ENCODE measurements at places on chromosomes 6 and 20. TPM values are rescaled to one million over a fixed set of nuclear protein-coding genes. Genes with fewer than 3 reads are reported as not detected.

The TMEM200A gene
- 3.5 TPM for total RNA-seq

The GHRH gene
- total RNA-seq: not detected

The SNPH gene
- 11.2 TPM for total RNA-seq

The ZNF165 gene
- total RNA-seq: 3.5 TPM

The GPLD1 gene
- not detected for total RNA-seq

The ADTRP gene
- total RNA-seq: 74.0 TPM

The EPB41L1 gene
- total RNA-seq: 29.7 TPM

The TSPO2 gene
- total RNA-seq: not detected

The IRF4 gene
- not detected for total RNA-seq

Data from mammary epithelial cell (primary cell).